ENCODE measurements at places on chromosomes 12 and 14.
A peak's percentile ranks its signal among the peaks of the same experiment; 100 is the strongest.

DNA sequence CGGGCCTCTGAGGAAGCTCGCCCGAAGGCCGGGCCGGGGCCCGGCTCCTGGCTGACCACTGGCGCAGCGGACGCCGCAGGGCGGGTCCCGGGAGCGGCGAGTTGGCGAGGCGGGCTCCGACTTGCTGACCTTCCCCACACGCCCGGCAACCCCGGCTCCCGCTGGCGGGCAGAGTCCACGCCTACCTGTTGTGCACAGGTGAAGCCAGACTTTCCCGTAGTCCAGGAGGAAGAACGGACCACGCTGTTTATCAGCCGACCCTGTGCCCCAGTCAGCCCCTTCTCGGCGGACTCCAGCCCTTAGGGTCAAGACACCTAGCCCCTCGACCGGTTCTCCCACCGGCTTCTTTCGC, 407 bp downstream of the HEATR5A start:
- DNase-seq = peak; percentile 4

- no peak for DNase-seq
These were observed 35.5 kb upstream of the C12orf75 start for GRCh38 chr12:105294886-105295479.

DNA sequence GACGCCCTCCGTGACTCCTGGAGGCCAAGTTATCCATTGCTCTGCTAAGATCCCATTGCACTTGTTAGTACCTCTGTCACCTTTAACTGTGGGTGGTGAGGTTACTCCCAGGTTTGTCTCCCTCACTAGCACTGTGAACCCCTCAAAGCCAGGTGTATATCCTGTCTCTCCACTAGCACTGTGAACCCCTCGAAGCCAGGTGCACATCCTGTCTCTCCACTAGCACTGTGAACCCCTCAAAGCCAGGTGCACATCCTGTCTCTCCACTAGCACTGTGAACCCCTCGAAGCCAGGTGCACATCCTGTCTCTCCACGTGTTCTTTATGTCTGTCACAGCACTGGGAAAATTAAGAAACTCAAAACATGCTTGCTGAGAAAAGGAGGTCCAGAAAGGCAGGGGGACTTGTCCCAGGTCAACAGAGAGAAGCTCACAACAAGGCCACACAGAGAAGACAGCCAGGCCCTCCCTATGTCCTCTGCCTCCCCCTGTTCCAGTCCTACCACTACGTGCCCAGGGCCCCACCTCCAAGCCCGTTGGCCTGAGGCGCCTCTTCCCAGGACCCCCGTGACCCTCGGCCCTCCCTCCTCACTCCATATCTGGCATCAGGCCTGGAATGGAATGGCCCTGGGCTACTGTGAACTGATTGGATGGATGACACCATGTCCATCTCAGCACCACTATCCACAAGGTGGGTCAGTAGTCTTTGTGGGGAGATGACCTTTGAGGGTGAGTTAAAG, 26.4 kb upstream of the FKBP4 start:
- no peak for DNase-seq

DNA sequence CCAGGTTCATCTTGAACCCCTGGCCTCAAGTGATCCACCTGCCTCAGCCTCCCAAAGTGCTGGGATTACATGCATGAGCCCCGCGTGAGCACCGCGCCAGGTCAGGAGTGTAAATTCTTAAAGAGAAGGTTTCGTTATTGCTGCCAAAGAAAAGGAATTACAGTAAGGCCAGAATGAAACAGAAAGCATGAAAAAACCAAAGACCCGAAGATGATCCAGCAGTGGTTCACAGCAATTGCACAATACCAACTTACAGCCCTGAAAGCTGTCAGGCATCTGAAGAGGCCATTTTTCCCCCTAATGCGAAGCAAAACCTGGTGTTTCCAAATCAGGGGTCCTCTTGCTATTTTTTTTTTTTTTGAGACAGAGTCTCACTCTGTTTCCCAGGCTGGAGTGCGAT, 10.3 kb downstream of the RBM23 start:
- no peak for DNase-seq

DNA sequence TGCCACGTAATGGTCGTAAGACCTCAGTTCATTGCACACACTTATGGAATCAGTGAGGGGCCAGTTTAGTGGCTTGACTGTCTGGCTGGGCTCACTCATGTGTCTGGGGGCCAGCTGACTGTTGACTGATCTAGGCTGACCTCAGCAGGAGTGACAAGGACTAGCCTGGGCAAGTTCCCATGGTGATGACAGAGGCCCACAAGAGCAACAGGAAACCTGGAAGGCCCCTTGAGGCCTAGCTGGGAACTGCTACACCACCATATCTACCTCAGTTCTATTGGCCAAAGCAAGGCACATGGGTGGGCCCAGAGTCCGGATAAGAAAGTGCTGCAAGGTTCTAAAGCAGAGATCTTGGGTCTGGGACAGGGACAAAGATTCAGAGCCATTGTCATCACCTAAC, 21.3 kb upstream of the RFLNA start:
- DNase-seq = no peak

GRCh38 chr12:2118481-2119255, 65.9 kb downstream of the CACNA1C start:
- DNase-seq = no peak

DNA sequence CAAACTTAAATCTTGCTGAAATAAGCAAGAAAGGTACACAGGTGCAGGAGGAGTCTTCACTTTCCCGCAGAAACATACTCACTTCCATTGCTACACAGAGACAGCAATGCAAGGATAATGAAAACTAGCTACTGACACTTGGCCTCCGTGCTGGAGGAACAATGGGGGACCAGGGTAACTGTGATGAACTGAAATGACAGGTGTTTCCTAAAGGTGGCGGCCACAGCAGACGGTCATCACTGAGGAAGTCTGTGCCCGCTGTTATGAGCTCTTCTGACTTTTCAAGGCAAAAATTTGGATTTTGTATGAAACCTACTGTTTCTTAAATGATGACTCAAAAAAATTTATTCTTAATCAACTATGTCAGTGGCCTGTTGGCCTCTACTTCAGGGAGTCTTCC, 189.4 kb downstream of the CACNA1C start:
- no peak for DNase-seq

DNA sequence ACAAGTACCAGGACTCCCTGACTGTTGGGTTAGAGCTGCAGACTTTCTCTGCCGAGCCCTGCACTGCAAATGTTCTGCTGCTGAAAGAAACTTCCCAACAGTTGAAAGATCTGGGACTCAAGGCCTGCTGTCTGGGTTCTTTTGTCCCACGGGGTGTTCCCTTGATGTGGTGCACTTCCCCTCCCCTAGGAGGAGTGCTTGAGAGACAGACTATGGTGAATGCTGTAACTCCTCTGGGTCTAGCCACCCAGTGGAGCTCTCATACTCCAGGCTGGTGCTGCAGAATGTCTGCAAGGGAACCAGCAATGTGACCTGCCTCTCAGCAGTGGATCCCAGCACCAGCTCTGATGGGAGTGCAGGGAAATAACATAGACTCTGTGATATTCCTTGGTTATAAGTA, 129.2 kb upstream of the SLCO1B1 start:
- no peak for DNase-seq

GRCh38 chr14:61285364-61285763, 4.2 kb upstream of the TMEM30B start:
- DNase-seq = no peak

GRCh38 chr14:58638231-58639197, 752 bp downstream of the DACT1 start:
- DNase-seq = no peak

DNA sequence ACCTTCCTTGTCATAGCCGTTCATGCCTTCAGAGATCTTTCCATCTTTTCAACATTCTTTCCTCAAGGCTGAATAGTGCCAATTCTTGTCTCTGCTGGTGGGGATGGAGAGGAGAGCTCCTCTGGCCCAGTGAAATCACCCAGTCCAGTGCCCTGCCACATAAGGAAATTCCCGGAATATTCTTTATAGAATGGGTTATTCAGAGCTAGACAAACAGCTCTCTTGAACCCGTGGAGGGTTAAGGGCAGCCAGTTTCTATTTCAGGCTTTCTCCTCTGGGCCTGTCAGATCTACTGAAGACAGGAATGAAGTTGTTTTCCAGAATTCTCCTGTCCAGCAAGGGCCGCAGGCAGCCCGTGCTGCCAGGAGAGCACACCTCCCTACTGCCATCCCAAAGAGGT, 8.1 kb upstream of the NRIP2 start:
- no peak for DNase-seq

DNA sequence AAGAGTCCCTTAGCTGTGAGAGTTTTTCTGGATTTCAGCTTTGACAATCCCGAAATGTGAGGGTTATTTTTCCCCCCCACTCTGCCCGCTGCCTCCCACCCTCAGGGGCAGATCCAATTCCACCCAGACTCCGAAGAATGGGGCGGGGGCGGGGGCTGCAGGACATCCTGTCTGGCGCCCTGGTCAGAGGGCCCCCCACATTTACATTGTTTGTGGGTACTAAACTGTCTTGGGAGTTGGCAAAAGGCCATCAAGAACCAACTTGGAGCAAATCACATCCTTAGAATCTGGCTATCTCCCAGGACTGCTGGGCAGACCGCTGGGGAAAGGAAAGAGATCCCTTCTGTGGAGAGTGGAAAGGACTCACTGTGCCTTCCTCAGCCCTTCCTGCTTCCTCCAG, 2.4 kb downstream of the EMP1 start:
- DNase-seq = no peak

DNA sequence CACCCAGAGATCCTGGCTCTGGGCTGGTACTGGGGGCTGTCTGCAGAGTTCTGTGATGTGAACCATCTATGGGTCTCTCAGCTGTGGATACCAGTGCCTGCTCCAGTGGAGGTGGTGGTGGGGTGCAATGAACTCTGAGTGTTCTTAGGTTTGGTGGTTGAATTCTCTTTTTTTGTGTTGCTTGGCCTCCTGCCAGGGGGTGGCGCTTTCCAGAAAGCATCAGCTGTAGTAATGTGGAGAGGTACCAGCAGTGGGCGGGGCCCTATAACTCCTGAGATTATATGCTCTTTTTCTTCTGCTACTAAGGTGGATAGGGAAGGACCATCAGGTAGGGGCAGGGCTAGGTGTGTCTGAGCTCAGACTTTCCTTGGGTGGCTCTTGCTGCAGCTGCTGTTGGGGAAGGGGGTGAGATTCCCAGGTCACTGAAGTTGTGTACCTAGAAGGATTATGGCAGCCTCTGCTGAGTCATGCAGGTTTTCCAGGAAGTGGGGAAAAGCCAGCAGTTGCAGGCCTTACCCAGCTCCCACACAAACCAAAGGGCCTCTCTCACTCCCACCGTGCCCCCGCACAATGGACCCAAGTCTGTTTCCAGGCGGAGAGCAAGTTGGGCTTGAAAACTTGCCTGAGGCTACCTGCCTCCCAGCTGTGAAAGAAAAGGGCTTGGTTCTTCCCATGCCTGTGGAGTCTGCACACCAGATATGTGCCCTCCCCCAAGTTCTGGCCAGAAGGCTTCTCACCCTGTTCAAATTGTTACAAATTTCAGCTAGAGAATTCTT, 18.6 kb downstream of the CCER1 start:
- no peak for DNase-seq

All from NCI-H1417 treated with DMSO at 0.1 percent for 48 hours (cell line).